Esophagus squamous epithelium (tissue), 5 donors: ENCODE measurements at places on chromosomes 5 and 9.

- DNase-seq = no peak
These were observed 261.2 kb upstream of the ANKRD55 start for GRCh38 chr5:56494300-56494731.

DNA sequence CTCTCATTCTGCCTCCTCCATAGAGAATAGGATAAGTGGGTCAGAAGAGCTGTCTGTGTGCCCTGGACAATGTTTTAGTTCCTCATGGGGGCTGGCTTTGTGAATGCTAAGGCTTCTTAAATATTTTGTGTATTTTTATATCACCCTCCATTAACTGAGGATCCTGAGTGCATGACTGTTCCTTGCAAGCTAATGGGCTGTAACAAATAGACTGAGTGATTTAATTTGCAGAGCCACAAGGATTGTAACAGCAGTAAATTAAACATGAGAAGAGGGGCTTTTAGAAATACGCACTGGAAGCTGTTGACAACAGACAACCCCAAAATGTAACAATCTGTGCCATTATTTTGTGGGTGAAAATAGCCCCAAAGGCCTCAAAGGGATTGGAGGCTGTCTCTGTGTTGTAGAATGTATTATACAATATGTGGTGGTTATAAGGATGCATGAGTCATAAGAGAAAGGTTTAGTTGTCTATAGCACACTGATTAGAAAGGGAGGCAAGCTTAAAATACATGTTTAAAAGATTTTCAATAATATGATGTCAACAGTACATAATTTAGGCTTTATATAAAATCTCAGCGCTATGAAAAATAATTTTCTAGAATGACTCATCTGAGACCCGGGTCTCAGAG is 152.7 kb upstream of the ACTBL2 start:
- no peak for DNase-seq

DNA sequence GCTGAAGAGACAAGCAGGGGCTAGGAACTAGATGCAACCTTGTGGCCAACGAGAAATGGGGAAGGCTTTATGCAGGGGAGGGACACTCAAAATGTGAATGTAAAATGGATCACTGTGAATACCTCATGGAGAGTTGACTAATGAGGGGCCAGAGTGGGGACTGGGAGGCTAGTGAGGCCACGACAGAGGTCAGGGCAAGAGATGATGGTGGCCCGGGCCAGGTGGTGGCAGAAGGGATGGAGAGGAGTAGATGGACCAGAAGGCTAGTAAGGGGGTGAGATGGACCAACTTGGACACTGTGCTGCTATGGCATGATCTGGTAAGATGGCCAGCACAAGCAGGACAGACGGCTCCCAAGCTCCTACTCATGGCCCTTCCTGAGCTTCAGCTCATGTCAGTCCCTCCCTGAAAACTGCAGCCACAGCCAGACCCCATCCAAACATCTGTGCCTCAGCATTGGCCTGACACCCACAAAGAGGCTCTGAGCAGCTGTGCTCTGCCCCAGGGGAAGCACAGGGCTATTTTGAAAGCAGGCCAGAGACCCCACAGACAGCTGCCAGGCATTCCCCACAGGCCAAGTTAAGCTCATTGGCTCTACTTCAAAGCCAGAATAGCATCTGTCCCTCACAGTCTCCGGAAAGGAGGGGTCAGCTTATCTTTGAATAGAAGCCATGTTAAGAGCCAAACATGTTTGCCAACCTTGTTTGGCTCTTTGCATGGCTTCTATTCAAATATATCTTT is 22.1 kb downstream of the P4HA2 start:
- no peak for DNase-seq

DNA sequence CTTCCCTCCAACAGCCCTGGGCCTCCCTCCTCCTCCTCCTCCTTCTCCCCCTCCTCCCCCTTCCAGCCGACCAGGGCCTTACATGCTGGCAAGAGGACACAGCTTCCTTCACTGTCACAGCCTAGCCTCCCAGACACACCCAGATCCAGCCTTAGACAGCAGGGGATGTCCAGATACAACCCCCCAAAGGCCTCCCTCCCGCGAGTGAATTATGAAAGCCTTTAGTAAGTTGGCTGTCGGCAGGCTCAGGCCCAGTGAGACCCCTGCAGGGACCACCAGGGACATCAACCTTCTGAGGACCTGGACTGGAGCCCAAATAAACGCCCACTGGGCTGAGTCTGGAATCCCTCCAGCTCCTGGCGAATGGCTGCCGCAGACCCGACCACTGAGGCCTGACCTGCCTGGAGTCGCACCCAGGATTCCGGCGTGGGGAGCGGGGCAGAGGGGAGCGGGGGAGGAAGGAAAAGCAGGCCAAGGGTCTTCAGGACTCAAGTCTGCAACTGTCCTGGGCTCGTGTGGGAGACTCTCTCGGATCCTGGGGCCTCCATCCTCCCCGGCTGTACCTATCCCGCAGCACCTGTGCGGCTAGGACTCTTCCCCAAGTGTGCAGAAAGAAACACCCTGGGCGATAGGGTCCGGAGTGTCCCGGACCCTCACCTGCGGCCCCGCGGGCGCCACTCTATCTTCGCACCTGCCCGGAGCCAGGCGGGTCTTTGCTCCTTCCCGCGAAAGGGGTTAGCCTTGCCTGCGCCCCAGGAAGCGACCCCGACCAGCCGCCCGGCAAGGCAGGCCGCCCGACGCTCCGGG is 705 bp downstream of the SEPTIN8 start:
- DNase-seq = no peak

- DNase-seq = no peak
These were observed 135.4 kb downstream of the UGCG start for GRCh38 chr9:112032009-112032408.

DNA sequence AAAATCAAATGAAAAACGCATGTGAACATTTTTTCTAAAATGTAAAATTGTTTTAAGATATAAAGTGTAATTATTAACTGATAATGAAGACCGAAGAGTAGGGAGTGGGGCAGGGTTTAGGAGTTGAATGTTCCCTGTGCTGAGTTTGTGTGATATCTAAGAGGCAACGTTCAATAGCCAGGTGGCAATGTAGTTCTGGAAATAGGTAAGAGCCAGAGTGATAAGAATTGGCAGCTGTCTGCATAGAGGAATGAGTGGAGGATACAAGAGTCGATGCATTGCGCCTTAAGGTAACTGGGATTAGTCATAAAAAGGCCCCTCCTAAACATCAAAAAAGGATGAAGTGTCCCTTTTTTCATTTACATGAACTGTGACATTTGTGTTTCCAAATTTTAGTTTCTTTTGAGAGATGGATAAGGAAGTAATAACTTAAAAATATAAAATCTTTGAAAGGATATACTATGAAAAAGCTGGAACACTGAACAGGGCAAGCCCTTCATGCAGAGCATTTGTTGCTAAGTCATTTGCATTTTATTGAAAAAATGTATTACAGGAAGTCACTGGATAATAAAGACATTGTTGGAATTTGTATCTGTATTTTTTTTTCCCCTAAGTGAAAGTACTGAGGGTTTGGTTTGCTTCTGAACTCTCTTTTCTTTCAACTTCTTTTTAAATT is 659.3 kb downstream of the ACTL7B start:
- no peak for DNase-seq

DNA sequence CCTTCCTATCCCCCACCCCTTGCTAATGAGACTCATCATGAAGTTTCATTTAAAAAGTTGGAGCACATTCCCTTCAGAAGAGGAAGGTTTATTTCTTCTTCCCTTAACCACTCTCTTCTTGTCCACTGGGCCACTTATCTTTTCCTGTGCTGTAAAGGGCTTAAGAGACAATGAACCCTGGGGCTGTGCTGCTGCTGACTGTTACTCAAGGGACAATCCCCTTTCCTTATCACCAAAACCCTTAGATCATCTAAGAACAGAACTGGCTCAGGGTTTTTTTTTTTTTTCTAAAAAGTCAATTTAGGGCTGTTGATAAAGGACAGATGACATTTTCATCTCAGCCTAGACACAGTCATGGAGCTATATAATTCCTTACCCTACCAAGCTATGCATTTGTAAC is 29.6 kb downstream of the CAPSL start:
- no peak for DNase-seq

GRCh38 chr9:69193685-69194032 is 19.6 kb downstream of the TJP2 start:
- DNase-seq = no peak

DNA sequence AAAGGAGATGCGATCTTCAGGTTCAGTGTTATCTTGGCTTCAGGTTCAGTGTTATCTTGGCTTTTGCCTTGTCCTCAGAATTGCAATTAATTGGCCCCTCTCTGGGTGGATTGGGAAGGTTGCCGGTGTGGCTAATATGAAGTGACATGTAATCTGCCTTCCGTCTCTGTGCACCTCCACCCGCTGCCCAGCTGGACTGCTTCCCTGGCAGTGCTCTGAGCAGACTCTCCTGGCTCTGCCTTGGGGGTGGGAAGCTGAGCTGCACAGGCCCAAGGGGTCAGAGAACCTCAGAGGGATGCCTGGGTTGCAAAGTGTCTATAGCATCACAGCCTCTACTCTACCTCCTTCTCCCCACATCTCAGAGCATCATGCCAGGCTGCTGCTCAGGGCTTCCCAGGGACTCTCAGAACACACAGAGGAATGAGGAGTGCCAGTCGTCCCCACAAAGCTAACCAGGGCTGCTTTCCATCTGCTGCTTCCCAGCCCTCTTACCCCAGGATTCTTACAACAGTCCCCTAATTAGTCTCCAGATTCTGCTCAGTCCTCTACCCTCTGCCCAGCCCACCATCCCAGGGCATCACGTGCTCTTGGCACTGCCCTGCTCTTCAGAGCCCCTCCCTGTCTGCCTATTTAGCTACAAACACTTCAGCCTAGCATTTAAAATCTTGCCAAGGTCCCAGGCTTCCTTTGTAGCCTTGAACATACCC is 54.4 kb upstream of the AFAP1L1 start:
- no peak for DNase-seq

DNA sequence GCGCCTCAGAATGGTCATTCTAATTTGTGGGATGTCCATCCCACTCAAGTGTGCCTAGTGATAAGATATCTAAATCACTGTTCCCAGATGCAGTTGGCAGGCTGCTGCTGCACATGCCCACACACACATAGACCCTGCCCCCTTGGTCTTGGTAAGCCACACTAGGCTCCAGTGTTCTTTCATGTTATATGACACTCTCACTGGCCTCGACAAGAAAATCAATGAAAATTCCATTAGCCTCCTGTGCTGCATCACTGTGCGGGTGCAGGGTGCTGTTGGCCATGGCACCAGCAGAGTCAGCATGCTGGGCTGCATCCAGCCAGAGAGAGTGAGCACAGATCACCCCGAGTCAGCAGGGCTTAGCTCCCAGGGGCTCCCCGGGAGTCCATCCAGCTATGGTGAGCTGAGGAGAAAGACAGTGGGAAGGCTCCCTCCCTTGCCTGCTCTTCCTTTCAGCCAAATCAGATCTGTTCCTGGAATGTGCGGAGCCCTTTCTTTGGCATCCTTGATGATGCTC is 59.9 kb downstream of the ABLIM3 start:
- DNase-seq = no peak

GRCh38 chr5:150256410-150257064 is 33.0 kb downstream of the CAMK2A start:
- DNase-seq = no peak

GRCh38 chr5:56172241-56172640 is 60.9 kb downstream of the ANKRD55 start:
- no peak for DNase-seq

GRCh38 chr9:107749787-107750444 is 260.3 kb upstream of the KLF4 start:
- DNase-seq = peak; percentile 13

DNA sequence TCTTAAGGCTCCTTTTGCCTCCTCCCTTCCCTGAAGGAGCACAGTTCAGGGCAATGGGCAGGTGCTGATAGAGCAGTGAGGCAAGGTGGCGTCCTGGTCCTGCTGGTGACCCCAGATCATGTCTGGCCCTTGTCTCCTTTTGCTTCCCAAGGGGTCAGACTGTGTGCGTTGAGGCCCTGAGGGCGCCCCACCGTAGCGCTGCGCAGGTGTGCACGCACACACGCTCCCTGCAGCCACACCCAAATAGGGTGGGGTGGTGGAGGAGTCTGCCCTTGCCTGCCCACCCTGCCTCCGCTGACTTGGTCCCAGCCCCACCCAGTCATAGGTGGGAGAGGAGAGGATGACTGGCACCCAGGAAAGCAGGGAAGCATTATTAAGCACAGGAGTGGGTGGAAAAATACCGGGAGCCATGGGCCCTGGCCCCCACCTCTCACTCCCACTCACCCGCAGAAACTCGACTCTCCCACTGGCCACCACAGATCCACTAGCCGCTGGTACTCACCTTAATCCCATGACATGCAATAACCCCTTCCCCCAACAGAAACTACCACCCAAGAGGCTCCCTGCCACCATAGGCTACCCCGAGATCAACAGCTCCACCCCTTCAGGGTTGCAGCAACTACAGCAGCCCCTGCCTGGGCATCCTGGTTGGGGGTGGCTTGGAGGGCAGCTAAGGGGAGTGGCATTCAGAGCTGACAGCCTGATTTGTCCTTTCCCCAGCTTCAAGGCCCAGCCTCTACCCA is 16.7 kb downstream of the PDLIM4 start:
- no peak for DNase-seq

GRCh38 chr5:33340195-33340594 is 100.6 kb upstream of the TARS1 start:
- DNase-seq = no peak

- DNase-seq = no peak
These were observed 39.0 kb upstream of the EXOC3 start for GRCh38 chr5:403995-404394.

DNA sequence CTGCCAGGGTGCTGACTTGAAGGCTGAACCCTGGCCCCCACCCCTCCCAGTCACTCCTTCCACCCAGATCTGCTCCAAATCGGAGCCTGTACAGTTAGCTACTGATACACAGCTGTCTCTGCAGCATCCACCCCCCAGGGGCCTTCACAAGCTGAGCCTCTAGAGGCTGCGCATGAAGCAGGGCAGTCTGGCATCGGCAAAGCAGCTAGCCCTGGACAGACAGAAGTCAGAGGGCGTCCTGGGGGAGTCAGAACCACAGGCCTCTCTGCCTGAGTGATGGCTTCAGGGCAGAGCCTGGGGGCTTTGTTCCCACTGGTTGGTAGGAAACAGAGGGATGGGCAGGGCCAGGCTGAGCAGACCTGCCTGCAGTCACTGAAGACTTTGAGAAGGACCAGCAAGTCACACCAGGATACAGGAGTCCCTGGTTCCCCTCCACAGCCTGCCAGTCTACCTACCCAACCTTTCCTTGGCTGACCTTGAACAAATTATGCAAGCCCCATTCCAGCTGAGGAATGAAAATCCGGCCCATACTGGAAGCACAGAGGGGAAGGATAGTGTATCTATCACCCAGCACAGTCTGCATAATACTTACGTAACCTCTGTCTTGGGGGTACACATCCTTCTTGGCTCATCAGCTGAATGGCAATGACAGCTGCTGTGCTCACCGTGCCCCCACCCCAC is 8.8 kb downstream of the VDAC1 start:
- no peak for DNase-seq

DNA sequence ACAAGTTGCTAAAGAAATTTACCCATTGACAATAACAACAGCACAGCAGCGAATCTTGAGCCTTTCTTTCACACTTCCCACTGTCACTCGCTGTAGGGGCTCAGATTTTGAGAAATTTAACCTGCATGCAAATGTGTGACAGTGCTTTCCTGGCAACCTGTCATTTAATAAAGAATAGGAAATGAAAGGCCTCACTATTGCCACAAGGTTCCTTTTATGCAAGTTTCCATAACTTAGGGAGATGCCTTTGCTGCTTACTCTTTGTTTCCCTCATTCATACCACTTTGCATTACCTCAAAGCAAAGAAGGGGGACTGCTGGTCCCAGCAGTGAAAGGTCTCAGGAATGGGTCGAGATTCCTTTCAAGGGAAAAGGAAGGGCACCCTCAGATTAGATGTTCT is 49.5 kb downstream of the PTCD2 start:
- DNase-seq = no peak
